ENCODE measurements at places on chromosomes 3 and 15.

GRCh38 chr15:45254405-45254804 is 2.4 kb downstream of the SLC28A2 start:
- no peak for DNase-seq

DNA sequence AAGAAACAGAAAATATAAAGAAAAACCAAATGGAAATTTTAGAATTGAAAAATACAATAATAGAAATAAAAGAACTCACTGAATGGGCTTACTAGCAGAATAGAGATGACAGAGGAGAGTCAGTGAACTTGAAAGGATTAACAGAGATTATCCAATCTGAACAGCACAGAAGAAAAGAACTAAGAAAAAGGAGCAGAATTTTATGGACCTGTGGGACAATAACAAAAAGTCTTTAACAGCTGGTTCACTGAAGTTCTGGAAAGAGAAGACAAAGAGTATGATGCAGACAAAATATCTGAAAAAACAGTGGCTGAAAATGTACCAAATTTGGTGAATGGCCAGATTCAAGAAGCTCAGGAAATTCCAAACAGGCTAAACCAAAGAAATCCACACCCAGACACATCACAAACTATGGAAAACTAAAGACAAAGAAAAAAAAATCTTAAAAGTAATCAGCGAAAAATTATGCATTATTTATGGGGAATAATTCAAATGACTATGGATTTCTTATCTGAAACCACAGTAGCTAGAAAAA is 9.7 kb upstream of the GNB5 start:
- DNase-seq, result no peak

GRCh38 chr3:112030901-112031300 is 3.6 kb upstream of the TMPRSS7 start:
- no peak for DNase-seq

GRCh38 chr15:29590701-29591100 is 231.6 kb downstream of the TJP1 start:
- DNase-seq, result no peak

DNA sequence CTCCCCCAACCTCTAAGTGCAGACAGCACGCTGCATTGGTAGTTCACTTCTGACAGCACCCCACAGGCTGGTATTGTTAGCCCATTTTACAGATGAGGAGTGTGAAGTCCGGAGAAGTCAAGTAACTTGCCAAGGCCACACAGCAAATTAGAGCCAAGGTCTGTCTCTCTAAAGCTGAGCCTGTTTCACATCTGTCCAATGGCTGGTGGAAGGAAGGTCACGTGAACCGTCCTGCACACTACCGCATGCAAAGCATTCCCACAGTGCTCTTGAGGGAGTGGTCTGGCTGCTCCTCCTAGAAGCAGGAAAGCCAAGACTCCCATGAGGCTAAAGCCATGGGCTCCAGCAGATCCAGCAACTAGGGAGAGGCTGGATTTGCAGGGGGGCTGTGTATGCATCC is 50.0 kb downstream of the MGLL start:
- DNase-seq, result no peak

GRCh38 chr3:43162230-43163084 is 56.6 kb upstream of the POMGNT2 start:
- DNase-seq, result no peak
